CD8-positive, alpha-beta memory T cell (primary cell): ENCODE measurements at places on chromosomes 3 and 15.

- H3K27me3 ChIP-seq = no peaks in the 10 kb centered on the region
- DNase-seq = no peak
- no peaks in the 10 kb centered on the region for H3K4me1 ChIP-seq
Measured at GRCh38 chr15:96893159-96893906, 562.8 kb downstream of the NR2F2 start.

DNA sequence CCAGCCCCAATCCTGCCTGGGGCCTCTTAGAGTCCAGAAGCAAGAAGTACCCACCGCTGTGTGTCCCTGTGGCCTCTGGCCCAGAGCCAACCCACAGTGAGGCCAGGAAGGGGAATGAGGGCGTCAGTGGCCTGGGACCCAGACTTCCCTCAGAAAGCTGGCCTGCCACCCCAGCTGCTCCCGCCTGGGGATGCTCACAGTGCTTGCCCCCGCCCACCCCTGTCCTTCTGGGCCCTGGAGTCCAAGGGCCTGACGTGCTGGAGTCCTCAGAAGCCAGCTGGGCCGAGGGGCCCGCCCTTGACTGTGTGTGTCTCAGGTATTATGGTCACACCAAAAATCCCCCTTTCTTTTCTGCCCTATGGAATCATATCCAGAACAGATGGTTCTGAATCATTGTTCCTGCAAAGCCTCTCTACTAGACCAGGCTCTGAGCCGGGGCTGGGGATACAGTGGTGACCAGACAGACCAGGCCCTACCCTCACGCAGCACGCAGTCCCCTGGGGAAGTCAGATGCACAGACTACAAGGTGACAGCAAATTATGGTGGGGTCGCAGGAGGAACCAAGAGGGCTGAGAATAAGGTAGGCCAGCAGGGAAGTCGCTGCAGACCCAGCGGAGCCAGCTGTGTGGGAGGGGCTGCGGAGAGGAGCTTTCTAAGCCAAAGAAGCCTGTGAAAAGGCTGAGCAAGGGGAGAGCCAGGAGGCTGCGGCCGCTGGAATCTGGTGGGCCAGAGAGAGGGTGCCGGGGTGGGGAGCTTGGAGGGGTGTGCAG lies 99.1 kb downstream of the VGLL4 start:
- no peak overlapping the region for H3K27ac ChIP-seq
- no peak for DNase-seq
- H3K27me3 ChIP-seq = no peaks in the 10 kb centered on the region
- H3K4me3 ChIP-seq = no peak overlapping the region
- H3K4me1 ChIP-seq = no peaks in the 10 kb centered on the region
- H3K36me3 ChIP-seq = no peaks in the 10 kb centered on the region

DNA sequence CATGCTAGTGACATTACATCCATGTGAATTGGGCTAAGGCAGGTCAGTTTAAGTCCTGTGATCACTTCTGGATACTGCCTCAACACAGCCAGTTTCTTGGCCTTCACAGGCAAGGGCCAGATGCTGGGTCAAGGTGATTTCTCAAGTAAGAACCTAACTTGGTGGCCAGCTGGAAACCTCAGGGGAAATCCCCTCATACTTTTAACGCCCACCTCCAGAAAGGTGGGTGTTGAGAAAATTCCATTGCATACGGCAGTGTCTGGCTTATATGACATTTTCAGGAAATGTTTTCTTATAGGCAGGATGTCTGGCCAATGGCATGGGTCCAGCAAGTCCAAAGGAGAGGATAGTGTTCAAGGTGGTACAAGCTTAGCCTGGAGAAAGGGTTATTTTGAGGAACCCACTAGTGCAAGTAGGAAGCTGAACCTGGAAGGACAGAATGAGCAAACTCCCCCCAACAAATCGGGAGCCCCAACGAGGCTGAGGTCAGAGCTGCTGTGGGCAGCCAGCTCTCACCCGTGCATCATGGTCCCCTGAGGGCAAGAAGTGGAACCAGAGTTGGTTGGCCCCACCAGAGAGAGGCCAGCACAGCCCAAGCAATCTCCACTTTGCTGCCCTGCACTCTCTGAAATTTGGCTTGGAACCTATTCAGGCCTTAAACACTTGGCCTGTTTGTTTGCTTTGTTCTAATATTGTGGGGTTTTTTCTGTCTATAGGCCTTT lies 135.4 kb downstream of the PDE8A start:
- no peak overlapping the region for H3K4me3 ChIP-seq
- no peak overlapping the region for H3K27ac ChIP-seq
- H3K36me3 ChIP-seq = peaks cover 17% of the 10 kb centered on the region
- no peak for DNase-seq
- H3K4me1 ChIP-seq = no peaks in the 10 kb centered on the region

DNA sequence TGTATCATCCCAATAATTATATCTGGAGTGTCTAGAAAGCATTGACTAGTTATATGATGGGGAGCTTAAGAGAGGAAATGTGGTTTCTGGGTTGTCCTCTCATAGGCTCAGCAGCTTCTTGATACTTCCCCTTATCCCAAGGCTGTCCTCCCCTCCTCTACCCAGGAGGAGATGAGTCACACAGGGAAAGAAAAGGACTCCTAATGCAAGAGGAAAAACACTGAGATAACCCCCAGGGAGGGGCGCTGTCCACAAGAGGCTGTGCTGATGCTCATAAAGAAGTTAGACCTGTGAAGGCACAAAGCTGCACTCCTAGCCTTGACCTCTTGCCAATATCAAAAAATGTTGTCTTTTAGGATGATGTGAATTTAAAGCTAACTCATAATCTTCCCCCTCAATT lies 28.8 kb upstream of the GYG1 start:
- DNase-seq = no peak
- H3K36me3 ChIP-seq = no peaks in the 10 kb centered on the region
- no peak overlapping the region for H3K4me3 ChIP-seq
- H3K4me1 ChIP-seq = no peaks in the 10 kb centered on the region

DNA sequence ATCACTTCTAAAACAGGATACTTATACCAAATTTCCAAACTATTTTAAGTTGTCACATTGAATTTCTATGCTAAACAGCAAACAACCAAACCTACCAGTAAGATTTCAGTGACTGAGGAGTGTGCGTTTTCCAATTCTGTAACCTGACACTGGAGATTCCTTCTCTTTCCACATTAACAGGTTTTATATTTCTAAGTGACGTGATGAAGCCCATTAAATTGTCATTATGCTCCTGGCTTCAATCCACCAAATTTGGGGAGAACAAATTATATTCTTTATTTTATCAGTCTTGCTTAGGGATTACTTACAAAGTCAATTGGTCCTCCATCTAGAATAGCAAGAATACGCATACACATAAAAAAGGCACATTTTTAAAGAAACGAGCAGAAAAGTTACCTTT lies 764.8 kb upstream of the NR2F2 start:
- no peaks in the 10 kb centered on the region for H3K27me3 ChIP-seq
- no peak overlapping the region for H3K27ac ChIP-seq
- H3K36me3 ChIP-seq = no peaks in the 10 kb centered on the region

- H3K27me3 ChIP-seq = peaks cover 9% of the 10 kb centered on the region
- DNase-seq = no peak
- H3K4me1 ChIP-seq = no peaks in the 10 kb centered on the region
- no peaks in the 10 kb centered on the region for H3K36me3 ChIP-seq
- H3K27ac ChIP-seq = no peak overlapping the region
Measured at GRCh38 chr15:33309602-33310276, 1.0 kb upstream of the RYR3 start.

- no peak overlapping the region for H3K27ac ChIP-seq
- no peak overlapping the region for H3K4me3 ChIP-seq
- no peak for DNase-seq
- H3K27me3 ChIP-seq = no peaks in the 10 kb centered on the region
- H3K4me1 ChIP-seq = peaks cover 15% of the 10 kb centered on the region
Measured at GRCh38 chr15:91488452-91488851, 365.1 kb upstream of the SLCO3A1 start.

DNA sequence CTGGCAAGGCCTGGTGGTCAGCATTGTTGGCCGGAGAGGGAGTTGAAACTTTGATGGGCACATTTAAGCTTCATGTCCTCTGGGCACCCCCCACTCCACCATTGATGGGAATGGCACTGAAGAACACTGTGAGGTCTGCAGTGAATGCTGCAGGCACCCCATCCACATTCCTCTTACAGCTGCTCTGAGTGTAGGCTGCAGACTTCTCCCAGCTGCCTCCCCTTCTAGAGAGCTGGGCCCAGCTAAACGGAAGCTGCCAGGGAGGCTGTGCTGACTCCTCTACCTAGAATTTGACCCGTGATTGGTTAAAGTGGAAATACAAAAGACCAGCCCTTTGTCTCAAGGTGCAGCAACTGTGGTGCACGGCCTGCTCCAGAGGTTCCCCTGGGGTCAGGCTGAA lies 10.6 kb downstream of the TMEM158 start:
- H3K27ac ChIP-seq = no peak overlapping the region
- H3K4me1 ChIP-seq = peaks cover 6% of the 10 kb centered on the region
- no peaks in the 10 kb centered on the region for H3K36me3 ChIP-seq
- H3K4me3 ChIP-seq = no peak overlapping the region
- no peak for DNase-seq

DNA sequence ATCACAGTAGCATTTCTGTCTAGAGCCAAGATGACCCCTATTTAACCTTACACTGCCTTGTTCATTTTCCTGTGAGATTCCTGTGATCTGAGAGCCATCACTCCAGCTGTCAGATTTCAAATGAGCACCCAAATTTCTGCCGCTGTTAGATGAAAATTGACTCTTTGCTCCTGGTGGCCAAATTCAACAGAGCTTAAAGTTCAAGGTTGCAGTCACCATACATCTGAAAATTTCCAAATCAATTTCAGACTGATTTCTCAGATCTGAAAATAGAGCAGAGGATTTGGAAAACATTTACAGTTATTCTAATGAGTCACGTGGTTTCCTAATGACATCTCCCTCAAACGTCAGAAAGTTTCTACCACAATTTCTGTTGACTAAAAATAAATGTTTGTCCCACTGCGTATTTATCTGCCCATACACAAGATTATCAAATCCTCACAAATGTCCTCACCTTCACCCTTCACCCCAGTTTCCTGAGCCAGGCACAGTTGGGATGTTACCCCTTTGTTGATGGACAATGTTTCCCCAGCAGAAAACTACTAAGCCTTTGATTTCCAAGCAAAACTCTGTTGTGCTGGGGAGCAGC lies 16.4 kb downstream of the HDC start:
- DNase-seq = no peak
- no peaks in the 10 kb centered on the region for H3K27me3 ChIP-seq
- no peak overlapping the region for H3K27ac ChIP-seq
- H3K4me3 ChIP-seq = no peak overlapping the region
- H3K36me3 ChIP-seq = no peaks in the 10 kb centered on the region
- peaks cover 16% of the 10 kb centered on the region for H3K4me1 ChIP-seq

DNA sequence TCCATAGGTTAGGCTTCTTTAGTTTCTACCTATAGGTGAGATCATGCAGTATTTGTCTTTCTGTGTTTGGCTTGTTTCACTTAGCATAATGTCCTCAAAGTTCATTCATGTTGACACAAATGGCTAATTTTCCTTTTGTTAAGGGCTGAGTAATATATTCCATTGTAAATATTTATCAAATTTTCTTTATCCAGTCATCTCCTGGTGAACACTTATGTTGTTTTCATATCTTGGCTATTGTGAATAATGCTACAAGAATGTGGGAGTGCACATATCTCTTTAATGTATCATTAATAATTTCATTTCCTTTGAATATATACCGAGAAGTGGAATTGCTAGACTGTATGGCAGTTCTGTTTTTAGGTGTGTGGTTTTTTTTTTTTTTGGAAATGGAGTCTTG lies 250.9 kb upstream of the SEMA6D start:
- no peaks in the 10 kb centered on the region for H3K4me1 ChIP-seq
- H3K36me3 ChIP-seq = no peaks in the 10 kb centered on the region
- DNase-seq = no peak
- no peaks in the 10 kb centered on the region for H3K27me3 ChIP-seq
- H3K4me3 ChIP-seq = no peak overlapping the region
- H3K27ac ChIP-seq = no peak overlapping the region

DNA sequence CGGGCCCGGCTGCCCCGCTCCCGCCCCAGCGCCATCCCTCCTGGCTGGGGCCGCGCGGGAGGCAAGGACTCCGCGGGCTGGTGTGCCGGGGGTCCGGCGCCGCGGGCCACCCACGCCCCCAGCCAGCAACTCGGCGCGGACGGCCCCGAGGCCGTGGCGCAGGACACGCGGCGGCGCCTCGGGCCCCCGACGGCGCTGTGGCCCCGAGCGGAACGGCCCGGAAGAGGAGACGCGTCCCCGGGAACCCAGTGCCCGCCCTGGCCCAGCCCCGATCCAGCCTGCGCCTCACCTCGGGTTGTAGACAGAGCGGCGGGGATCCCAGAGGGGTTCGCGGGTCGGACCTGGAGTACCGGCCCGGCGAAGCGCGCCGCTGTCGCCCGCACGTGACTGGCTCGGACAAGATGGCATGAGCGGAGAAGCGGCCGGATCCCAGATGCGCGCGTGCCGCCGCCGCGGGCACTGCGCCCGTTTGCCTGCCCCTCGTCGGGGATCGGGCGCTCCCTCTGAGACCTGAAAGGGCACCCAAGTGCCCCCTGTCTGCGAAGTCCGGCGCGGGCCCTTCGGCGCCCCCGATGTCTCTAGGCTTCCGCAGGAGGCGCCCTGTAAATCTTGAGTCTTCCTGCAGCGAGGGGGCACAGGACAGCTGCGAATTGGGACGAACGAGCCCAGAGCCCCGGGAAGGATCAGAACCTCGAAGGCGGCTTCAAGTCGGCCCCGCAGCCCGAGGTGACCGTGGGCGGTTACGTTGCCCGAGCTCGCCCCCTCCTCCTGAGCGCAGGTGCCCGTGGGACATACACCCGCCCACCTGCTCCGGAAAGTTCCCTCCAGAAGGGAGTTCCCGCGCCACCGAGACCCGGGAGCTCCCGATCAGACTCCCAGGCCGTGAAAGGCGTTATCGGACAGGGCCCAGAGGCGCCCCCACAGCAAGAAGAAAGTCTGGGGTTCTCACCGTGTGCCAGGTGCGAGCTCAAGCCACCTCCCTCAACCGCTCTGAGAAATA lies 598 bp upstream of the SFMBT1 start:
- H3K36me3 ChIP-seq = no peaks in the 10 kb centered on the region
- DNase-seq = peak; percentile 57
- H3K27me3 ChIP-seq = no peaks in the 10 kb centered on the region
- H3K27ac ChIP-seq = peak overlapping the region; percentile 35
- H3K4me3 ChIP-seq = peak overlapping the region; percentile 44

DNA sequence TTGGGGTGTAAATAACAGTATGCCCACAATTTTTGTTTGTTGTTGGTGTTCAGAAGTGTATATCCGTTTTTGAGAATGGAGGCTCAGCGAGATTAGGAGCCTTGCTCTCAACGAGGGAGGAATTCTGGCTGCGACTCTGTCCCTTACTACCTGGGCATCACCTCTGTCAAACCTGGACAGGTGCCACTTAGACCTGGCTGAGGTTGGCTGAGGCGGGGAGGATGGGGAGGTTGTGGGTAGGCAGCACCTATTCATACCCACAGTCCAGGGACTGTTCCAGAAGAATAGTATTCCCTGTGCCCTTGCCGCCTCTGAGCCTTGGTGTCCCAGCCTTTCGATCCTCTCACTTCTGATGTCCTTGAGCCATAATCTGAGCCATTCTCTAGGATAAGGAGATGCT lies 99.9 kb downstream of the LINGO1 start:
- no peaks in the 10 kb centered on the region for H3K36me3 ChIP-seq
- DNase-seq = no peak
- no peak overlapping the region for H3K4me3 ChIP-seq
- no peaks in the 10 kb centered on the region for H3K27me3 ChIP-seq

- no peak overlapping the region for H3K4me3 ChIP-seq
- peaks cover 29% of the 10 kb centered on the region for H3K4me1 ChIP-seq
- no peaks in the 10 kb centered on the region for H3K36me3 ChIP-seq
- DNase-seq = no peak
- no peak overlapping the region for H3K27ac ChIP-seq
- H3K27me3 ChIP-seq = no peaks in the 10 kb centered on the region
Measured at GRCh38 chr15:56208641-56209155, 35.0 kb downstream of the RFX7 start.
